Smooth muscle cell of the coronary artery (primary cell): ENCODE measurements at places on chromosomes 7 and 10. TPM values are rescaled to one million over a fixed set of nuclear protein-coding genes. Genes with fewer than 3 reads are reported as not detected.

Gene RARRES2
- total RNA-seq, result 1.2 and 15.2 TPM in 2 replicates

Gene BMPER
- 56.5 and 70.4 TPM in 2 replicates for total RNA-seq

Gene CPA5
- 0.08 and 0.12 TPM in 2 replicates for total RNA-seq

Gene MOGAT3
- total RNA-seq, result not detected in 2 replicates

Gene MRPL32
- 26.8 and 52.5 TPM in 2 replicates for total RNA-seq

Gene TPST1
- total RNA-seq, result 113 and 189 TPM in 2 replicates
